ENCODE measurements at places on chromosomes 4 and X.

DNA sequence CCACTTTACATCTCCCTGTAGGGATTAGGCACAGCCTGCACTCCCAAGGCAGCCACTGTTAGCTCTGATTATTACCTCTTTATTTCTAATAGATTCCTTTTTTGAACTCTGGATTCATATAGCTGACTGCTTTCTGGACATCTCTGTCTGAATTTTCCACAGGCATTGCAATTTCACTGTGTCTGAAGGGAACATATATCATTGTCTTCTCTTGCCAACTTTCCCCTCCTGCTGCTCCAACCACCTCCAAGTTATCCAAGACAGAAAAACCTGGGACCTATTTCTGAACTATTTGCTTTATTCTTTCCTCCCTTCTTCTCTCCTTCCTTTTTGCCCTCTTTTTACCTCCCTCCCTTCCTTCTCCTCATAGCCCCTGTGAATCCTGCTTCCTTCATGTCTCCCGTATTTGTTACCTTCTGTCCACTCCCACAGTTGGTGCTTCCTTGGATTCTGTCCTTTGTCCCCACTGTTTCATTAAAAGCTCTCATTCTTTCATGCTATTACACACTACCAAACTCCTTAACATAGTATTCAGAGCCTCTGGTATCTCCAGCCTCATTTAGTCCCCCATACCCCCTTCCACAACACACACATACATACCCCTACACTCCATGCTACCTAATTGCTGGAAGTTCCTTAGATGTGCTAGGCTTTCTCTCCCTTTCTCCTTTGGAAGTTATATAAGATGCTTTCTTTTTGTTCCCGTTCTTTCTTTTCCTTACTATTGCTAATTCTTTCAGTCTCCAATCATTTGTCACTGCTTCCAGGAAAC lies 34.7 kb downstream of the FGF2 start:
- DNase-seq = no peak

- no peak for DNase-seq
Observed at GRCh38 chr4:114694770-114695169, 96.2 kb downstream of the UGT8 start.

GRCh38 chrX:118221270-118221669 lies 104.7 kb upstream of the KLHL13 start:
- no peak for DNase-seq

DNA sequence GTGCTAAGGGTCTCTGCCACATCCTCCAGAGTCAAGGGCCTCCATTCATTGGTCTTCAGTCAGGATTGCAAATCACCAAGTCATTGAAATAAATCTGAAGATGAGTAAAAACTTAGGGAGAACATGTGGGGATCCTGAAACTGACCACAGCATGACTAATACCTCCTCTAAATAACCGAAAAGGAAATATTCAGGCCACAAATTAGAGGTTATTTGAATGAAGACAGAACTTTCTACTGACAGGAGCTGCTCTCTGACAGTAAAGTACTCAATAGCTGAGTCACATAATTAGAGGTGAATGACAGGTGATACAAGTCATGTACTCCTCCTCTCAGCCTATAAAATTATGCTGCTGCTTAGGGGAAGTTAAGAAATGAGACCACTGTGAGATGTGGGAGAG lies 240.2 kb upstream of the F9 start:
- no peak for DNase-seq

DNA sequence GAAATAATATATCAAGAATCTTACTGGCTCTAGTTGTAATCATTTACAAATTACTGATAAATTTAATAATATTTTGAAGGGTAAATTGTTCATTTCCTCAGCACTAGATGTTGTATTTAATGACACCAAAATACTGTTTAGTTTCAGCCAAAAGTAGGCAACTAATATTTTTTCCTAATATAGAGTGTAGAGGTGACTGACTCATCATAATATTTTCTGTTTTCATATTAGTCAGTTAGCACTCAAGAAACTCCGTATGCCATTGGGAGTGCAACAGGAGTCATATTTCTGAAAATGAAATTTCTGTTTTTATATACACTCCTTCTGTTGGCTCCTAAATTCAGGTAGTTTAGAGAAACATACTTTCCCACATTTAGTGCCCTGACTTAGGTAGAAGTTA lies 36.6 kb upstream of the PTPN13 start:
- DNase-seq = no peak

DNA sequence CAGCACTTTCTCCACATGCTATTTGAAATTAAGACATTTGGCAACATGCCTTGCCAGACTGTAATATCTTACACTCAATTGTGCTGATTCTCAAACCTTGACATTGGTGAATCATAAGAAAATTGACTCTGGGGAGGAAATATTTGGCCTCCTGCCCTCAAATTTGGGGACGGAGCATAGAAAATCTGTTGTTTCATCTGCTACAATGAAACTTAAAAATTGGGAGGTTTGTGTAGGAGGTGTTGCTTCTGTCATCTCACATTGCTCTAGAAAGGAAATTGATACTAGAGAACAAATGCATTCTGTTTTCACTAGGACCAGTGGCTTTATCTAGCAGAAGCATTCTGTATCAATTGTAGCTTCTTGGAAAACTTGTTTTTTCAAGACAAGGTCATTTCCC lies 5.3 kb downstream of the OCRL start:
- no peak for DNase-seq

GRCh38 chr4:185464887-185465286 lies 6.6 kb downstream of the CCDC110 start:
- DNase-seq = no peak

DNA sequence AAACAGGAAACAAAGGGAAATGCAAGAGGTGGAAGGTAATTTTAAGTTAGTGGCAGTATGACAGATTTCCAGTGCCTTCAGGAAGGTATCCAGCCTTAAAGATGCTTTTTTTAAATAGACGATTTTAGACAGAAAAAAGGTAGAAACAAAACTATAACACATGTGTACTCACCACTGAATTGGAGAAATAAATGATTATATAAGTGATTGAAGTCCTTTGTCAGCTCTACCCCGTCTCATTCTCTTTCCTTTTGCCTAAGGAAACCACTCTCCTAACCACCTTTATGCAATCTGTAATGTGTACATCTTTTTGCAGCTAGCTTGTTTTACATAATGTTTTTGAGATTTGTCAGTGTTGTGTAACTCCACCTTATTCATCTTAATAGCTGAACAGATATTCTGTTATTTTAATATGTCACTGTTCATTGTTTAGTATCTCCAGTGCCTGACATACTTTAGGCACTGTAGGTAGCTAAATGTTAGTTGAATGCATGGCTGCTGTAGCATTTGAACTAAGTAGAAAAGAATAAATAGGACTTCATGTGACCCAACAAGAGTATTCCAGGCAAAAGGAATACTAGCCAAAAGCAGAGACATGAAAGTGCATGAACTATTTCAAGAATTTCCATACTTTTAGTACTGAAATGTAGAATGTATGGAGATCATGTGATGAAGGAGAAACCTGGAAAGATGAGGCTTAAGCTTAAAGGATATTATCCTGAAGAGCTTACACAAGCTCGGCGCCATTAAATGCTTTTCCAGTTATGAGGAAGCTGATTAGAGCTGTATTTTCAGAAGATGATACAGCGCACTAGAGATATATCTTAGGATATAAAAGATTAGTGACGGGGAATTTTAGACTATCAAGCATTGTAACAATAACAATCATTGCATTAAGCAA lies 865 bp downstream of the FAM200B start:
- DNase-seq = no peak

- DNase-seq = no peak
Observed at GRCh38 chr4:144189121-144189520, 48.6 kb upstream of the GYPA start.

DNA sequence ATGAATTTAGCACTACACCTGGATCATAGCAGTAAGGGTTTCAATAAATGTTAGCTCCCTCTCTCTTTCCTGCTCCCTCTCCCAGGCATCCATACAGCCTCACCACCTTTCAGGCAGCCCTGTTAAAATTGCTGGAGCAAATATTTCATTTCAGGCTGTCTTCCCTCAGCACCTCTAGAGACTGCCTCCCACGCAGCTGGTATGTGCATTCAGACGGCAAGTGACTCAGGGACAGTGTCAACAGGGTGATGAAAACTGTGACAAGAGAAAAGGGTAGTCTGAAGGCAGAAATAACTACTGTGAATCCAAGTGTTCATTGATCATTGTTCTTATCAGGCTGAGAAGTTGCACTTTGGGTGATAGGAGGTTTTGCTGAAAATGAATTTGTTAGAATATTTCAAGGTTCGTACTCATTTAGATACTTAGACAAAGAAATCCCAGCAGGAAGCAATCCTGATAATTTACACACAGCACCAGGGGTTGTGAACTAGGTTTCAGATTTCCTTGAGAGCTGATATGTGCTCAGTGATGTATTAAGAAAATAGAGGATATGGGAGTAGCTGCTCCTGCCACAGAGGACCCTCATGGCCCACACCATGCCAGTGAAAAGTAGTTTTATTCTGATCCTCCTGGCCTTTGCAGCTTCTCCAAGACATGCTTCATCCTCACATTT lies 424.2 kb downstream of the FGF13 start:
- DNase-seq = no peak

DNA sequence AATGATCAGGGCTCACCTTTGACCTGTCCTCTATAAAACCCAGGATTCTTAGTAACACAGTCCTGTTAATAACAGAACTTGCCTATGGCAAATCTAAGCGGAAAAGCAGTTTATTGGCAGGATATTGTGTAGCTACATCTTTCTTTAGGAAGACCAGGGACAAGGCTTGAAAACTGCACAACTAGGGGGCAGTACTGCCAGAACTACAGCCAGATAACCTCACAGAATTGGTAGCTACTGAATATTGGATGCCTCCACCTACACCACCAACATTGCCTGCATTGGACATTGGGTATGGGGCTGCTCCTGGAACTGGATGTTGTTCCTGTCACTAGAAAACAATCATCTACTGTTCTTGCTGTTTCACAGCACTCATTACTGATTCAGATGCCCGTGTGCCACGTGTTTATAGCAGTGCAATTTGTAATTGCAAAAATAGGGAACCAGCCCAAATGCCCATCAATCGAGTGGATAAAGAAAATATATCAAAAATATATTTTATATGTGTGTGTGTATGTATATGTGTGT lies 47.4 kb downstream of the REPS2 start:
- no peak for DNase-seq

DNA sequence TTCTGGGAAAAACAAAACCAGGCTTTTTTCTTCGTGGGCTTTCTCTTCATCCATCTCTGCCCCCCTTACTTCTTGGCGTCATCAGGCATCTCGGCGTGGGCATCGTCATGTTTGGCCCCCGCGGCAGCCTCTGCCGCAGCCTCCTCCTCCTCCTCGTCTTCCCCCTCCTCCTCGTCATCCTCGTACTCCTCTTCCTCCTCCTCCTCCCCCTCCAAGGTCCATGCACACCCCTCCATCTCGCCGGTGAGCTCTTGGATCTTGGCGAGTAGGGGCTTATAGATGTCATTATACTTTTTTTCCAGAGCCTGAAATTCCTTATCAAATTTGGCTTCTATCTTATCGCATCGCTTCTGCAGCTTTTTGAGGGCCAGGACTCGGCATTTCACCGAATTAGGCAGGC lies 488 bp downstream of the NAP1L5 start:
- peak; percentile 36 for DNase-seq

DNA sequence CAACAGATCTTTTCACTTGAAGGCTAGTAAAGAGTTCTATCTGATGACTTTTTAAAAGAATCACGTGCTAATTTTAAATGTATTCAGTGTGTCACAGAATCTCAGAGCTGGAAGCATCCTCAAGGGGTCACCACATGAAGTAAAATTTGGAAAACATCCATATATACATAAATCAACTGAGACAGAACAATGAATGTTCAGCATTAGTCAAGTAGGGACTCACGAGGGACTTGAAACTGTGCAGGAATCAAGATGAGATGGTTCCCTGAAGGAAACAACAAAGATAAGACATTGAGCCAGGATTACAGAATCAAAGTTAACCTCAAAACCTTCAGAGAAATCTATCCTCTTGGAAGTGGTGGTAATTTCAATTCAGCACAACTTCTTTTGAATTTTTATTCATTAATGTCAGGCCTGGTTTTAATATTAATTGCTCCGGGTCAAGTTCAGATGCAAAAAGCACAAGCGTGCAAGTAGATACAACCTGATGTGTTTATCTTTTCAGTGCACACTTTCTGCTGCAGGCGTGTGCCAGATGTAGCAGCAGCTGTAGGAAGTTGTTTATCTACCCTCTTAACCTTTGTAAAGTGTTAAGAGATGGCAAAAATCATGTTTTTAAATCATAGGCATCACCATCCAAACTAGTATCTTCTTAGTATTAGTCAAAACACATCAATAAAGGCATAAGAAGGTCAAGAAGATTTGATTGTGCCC lies 87.7 kb upstream of the SRD5A3 start:
- no peak for DNase-seq

DNA sequence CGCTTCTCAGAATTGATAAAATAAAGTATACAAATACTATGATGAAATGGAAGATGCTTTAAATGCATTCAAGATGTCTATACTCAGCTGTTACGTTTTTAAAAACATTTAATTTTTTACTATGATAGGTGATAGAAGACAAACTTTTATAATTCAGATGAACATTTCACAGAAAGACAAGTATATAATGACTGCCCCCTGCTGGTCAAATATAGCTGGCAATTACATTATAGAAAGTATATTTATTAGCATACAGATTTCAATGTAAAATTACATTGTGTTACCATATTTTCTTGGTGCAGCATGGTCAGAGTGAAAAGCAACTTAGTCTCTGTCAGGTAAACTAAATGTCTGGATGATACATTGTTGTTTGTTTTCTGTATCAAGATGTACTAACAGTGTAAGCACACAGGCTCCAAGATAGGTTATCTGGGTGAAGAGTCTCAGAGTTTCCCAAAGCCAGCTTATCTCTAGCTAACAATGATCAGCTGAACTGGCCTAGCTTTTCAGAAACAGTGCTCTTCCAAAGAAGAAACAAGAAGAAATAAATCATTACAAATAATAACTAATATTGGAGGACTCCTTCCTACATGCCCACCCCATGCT lies 54.1 kb downstream of the SRPX start:
- DNase-seq = no peak

GRCh38 chr4:37450911-37451310 lies 206.4 kb downstream of the NWD2 start:
- DNase-seq = no peak

GRCh38 chrX:133640161-133641015 lies 225.1 kb upstream of the GPC4 start:
- no peak for DNase-seq

DNA sequence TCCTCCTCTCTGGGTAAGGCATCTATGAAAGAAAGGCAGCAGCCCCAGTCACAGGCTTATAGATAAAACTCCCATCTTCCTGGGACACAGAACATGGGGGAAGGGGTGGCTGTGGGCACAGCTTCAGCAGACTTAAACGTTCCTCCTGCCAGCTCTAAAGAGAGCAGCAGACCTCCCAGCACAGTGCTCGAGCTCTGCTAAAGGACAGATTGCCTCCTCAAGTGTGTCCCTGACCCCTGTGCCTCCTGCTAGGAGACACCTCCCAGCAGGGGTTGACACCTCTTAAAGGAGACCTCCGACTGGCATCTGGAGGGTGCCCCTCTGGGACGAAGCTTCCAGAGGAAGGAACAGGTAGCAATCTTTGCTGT lies 89.9 kb downstream of the EFHC2 start:
- no peak for DNase-seq

DNA sequence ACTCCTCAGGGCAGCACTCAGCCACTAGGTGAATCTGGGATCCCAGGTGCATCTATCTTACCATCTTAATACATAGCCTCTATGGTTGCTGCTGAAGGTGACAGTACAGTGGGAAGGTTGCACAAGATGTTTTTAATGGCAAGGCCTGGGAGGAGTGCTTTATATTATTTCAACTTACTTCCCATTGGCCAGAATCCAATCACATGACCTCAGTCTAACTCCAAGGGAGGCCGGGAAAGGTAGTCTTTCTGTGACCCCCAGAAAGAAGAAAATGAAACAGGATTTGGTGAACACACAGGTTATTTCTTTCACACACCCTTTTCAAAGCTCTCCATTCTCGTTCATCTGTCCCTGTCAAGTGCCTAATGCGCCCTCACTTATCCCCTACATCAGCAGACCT lies 189.1 kb upstream of the ATP6AP2 start:
- DNase-seq = no peak

Measured in left cardiac atrium (tissue), 4 donors.